Stimulated activated CD4-positive, alpha-beta T cell treated with anti-CD3 and anti-CD28 coated beads, Interleukin-4, amount 100 ng/mL, for 4 hours (primary cell): ENCODE measurements at places on chromosomes 5 and 9.
A peak's percentile ranks its signal among the peaks of the same experiment; 100 is the strongest.

GRCh38 chr5:122306461-122306860 lies 5.6 kb upstream of the SNCAIP start:
- DNase-seq = no peak

DNA sequence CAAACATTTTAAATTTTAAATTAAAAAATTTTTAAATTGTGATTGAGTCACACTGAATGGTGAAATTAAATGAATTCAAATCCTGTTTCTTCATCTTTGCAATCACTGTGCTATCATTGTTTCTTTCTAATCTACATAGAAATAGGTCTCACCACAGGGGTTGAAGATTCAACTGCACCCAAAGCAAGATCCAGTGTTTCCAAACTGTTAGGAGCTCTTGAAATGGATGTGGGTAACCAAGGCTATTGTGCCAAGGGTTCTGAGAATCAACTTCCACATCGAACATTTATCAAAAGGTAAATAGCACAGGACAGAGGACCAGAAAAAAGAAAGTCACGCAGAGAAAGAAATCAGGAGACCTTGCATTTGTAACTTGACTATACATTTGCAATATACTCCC lies 172.6 kb upstream of the RASEF start:
- DNase-seq = no peak

DNA sequence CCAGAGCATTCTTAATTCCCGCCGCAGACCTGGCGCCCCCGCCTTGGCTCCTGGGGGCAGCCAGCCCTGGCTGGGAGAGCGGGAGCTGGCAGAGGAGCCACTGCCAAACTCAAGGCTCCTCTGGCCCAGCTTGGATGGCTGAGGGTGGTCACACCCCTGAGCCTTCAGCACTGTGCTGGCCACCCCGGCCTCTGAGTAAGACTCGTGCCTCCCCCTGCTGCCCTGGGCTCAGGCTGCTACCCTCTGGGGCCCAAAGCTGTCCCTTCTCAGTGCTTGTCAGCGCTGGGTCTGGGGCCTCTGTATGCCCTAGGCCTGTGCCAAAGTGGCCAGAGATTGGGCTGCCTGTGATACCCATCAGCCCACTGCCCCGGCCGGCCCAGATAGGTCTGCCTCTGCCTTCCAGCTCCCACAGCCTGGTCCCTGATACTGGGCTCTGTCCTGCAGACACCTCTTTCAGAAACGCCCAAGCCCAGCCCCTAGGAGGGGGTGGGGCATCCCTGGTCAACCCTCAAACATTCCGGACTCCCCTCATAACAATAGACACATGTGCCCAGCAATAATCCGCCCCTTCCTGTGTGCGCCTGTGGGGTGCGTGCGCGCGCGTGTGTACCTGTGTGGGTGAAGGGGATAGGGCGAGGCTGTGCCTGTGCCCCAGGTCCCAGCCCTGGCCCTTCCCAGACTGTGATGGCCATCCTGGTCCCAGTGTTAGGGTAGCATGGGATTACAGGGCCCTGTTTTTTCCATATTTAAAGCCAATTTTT lies 4.4 kb upstream of the PRR7 start:
- no peak for DNase-seq

DNA sequence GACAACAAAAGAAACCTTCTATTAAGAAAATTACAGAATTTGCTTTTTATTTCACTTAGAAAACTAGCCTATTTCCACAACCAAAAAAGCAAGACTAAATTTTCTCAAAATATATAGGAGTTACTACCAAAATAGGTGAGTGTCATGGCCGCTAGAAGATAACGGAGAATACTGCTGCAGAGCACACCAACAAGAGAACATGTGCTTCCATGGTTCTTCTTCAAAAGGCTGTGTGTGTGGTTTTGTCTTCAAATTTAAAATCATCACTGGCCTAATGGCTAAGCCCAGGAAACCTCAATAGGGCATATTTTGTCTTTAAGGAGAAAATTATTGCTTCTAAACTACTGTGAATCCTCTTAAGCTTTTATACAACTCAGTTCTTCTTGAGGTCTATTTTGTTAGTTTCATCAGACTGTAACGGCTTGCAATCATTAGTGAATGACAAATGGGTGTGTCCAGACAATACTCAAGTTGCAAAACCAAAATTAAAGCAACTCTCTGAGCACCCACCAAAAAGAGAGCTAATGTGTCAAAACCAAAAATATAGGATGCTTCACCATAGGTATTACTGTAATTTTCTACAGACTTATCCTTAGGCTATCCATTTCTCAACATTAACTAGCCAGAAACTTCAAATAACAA lies 3.3 kb downstream of the SETX start:
- DNase-seq = no peak

GRCh38 chr5:103409013-103409670 lies 150.6 kb downstream of the MACIR start:
- no peak for DNase-seq

- no peak for DNase-seq
These were observed 483 bp downstream of the C9orf85 start for GRCh38 chr9:71911908-71912335.

- no peak for DNase-seq
These were observed 28.7 kb downstream of the PTTG1 start for GRCh38 chr5:160450164-160450932.

DNA sequence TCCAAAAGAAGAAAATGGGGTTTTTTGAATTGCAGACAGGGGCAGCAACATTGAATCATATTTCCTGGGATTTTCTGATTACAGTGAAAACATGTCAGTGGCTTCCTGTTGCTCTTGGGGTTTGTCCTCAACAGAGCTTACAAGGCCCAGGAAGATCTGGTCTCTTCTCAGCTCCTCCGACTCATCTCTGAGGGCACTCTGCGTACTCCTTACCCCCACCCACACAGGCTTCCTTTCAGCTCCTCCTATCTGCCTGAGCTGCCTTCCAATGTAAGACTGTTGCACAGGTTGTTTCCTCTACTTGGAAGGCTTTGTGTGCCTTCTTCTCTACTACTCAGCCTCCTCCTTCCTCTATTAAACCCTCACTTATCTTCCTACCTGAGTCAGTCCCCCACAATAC lies 245.1 kb upstream of the MEF2C start:
- no peak for DNase-seq

GRCh38 chr5:139413963-139414362 lies 10.1 kb upstream of the SPATA24 start:
- no peak for DNase-seq

- DNase-seq = no peak
These were observed 8.0 kb upstream of the SREK1 start for GRCh38 chr5:66136053-66136452.

DNA sequence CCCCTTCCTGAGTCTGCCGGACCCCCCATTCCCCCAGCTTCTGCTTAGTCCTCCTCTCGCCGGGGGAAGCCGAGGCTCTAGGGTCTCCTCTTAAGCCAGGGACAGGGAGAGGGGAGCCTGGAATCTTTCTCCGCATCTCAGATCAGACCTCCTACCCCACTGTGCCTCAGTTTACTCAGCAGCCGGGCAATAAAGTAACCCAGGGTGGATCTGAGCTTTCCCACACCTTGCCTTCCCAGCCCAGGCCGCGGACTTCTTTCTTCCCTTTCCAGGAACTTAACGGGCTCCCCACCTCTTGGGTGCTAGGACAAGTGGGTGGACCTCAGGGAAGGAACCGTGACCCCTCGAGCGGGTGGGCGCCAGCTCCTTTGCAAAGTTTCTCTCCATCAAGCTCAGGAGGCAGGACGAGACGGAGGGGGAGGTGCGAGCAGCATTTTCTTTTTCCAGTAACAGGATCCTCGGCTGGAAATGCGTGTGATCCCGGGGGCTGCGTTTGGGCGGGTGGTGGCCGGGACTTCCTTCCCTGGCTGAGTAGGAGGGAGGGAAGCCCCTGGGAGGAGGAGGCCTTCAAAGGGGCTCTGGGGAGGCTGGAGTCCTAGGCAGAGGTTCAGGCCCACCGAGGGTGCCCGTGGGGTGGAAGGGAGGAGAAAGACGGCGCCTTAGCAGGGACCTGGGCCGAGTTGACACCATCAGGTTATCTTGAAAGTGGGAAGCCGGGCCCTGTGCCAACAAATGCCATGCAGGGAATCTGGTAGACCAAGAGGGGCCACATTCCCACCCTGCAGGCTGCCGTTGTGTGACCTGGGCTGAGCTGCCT lies 795 bp downstream of the DAB2IP start:
- no peak for DNase-seq

DNA sequence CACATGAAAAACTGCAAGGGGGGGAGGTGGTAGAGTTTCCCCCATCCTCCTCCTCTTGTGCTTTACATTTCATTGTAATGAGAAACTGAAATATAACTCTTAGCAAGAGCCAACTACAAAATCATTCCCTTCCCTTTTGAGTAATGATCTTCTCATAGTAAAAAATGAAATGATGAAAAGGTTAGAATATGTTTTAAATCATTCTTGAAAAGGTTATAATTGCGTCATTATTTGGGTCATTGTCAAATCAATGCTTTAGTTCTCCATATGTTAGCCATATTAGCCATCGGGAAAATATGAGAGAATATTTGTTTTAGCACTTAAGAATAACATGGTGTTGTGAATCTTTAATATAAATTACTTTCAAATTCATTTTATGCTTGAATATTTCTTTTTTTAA lies 1185.0 kb upstream of the CDH18 start:
- DNase-seq = no peak

DNA sequence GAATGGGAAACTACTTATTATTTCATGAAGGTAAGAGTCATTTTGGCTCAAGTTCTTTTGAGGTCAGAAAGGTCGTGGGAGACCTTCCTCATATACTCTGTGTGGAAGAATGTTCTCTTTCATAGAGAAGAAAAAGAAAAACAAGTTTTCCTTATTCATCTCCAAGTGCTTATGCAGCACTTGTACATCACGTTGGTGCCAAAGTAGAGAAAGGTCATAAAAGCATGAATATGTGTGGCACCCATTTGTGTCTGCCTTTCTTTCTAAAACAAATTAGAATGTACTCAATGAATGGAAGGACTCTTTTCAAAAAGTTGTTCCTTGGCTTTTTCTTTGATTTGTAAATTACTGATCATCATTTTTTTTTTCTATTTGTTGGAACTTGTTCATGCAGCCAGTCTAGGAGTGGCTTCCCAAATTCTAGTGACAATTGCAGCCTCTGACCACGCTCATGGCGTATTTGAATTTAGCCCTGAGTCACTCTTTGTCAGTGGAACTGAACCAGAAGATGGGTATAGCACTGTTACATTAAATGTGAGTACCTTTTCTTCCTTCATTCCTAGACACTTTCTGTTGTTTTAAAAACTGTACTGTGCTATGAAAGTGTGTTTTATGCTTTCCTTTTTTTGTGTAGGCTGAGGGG lies 122.4 kb downstream of the ADGRV1 start:
- no peak for DNase-seq

GRCh38 chr5:60494635-60495034 lies 205.3 kb downstream of the DEPDC1B start:
- no peak for DNase-seq

DNA sequence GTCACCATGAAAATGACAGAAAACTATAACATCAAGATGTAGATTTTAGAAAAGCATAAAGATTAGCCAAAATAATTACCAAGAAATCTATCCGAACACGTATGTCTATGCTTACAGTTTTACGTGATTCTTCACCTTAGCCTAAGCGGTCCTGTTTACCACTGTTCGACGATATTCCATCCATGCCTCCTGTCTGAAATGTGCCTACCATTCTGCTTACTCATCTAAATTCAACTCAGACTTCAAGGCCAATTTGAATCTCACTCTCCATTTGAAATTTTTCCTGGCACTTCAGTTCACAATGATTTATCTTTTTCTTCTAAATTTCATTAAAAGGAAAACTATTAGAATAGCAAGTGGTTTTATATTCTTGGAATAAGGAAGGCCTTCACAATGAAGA lies 15.4 kb downstream of the ZDHHC21 start:
- DNase-seq = no peak

DNA sequence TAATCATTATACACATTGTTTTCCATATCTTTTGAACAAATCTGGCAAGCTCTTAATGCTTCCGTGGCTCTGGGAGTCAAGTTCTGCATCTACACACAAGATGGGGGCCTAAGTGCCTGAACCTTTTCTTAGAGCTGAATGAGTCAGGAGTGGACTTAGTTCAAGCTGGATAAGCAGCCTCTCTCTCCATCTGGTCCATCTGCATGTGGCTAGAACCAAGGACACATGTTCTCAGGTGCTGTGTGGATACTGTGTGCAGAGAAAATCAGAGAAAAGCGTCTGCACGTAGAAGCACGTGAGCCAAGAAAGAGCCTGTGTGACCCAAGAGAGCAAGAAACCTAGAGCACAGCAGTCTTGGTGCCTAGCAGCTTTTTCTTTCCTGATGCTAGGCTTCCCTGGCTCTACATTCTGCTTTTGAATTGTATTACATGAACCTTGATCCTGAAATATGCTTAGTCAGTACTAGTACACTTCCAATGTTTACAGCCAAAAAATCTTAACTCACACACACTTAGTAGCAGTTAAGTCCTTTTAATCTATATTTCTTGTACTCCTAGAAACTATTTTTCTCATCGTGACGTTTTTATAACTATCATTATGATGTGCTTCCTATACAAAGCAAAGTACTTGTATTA lies 1798.9 kb downstream of the MAT2B start:
- no peak for DNase-seq

GRCh38 chr9:136342181-136343120 lies 15.1 kb downstream of the GPSM1 start:
- DNase-seq = peak; percentile 55

- no peak for DNase-seq
These were observed 13.6 kb upstream of the CXXC5 start for GRCh38 chr5:139634541-139634940.

- no peak for DNase-seq
These were observed 1.2 kb downstream of the RIC1 start for GRCh38 chr9:5630081-5630507.

DNA sequence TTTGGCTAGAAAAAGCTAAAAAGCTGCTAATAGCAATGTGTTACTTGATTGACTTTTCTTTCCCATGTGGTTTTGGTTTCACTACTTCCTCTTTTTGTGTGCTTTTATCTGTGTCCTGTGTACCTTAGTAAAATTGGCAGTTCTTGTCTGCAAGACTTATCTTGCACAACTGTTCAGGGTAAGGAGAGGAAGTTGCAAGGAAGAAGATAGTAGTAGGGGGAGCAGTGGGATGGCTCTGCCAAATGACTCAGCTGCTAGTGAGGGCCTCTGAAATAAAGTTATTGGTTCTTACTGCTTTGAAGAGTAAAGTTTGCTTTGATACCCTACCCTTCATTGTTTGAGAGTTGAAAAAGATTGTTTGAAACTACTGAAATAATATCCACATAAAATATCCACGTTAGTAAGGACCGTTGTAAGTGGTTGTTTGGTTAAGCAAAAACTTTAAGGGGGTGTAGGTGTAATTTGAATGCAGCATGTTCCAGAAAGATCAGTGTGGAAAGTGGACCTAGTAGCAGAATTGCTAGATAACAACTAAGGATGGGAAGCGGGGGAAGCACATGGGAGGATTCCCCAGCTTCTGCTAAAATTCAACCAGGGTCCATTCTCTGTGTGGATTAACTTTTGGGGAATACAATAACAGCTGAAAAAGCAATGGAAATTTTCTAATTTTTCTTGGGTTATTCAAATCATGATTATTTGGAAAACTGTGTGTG lies 123.5 kb downstream of the SCAMP1 start:
- no peak for DNase-seq

- DNase-seq = no peak
These were observed 179.8 kb downstream of the FANCC start for GRCh38 chr9:95137587-95138145.
